Thoracic aorta (tissue), 2 donors: ENCODE measurements at places on chromosomes 7 and 10.
A peak's percentile ranks its signal among the peaks of the same experiment; 100 is the strongest.

GRCh38 chr7:46485481-46486065 lies 564.5 kb upstream of the IGFBP3 start:
- DNase-seq, result no peak
- no peak overlapping the region for H3K4me3 ChIP-seq
- H3K4me1 ChIP-seq, result peaks cover 17% of the 10 kb centered on the region
- H3K27me3 ChIP-seq, result no peaks in the 10 kb centered on the region

GRCh38 chr7:116616555-116617059 lies 55.4 kb upstream of the MET start:
- H3K27ac ChIP-seq, result no peak overlapping the region
- H3K27me3 ChIP-seq, result no peaks in the 10 kb centered on the region
- H3K36me3 ChIP-seq, result no peaks in the 10 kb centered on the region
- H3K4me3 ChIP-seq, result no peak overlapping the region
- no peak for DNase-seq

- H3K27me3 ChIP-seq, result no peaks in the 10 kb centered on the region
- DNase-seq, result no peak
- no peak overlapping the region for H3K27ac ChIP-seq
- H3K4me3 ChIP-seq, result no peak overlapping the region
Observed at GRCh38 chr7:151428378-151429236, 11.3 kb downstream of the CRYGN start.

DNA sequence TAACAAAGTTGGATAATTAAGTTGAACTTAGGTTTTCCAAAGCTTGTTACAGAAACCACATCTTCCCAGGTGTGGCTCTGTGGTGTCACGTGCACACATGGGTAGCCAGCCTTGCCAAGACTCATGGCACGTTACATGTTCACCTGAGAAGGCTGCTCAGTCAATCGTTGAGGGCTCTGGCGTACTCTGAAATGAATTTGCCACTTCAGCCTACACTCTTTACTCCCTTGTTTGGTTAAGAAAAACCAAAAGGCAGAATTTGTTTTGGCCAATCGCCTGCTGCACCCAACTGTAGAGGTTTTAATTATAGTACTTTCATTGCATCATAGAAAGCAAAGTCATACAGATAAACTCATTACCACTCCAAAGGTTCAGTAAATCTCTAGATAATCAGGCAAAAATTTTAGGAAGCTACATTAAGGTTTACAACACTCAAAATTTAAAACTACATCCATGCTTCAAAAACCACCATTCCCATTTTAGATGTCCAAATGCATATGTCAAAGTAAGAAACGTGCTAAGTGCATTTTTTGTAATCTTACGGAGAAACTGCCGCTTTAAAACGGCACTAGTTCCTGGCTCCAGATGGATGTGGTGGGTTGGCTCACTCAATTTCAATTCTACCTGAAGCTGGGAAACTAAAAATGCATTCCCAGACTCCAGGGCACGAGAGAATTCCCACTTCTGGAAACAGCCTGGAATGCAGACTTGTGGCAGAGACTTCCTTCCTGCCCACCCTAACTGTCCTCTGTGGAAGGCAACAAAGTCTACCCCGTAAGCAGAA lies 88.4 kb downstream of the DIP2C start:
- peak overlapping the region; percentile 44 for H3K4me3 ChIP-seq
- no peaks in the 10 kb centered on the region for H3K27me3 ChIP-seq
- DNase-seq, result no peak
- H3K27ac ChIP-seq, result peak overlapping the region; percentile 75
- H3K4me1 ChIP-seq, result peaks cover 34% of the 10 kb centered on the region

- H3K4me3 ChIP-seq, result no peak overlapping the region
- DNase-seq, result no peak
- no peaks in the 10 kb centered on the region for H3K36me3 ChIP-seq
- H3K27me3 ChIP-seq, result no peaks in the 10 kb centered on the region
Observed at GRCh38 chr10:10849306-10849705, 168.4 kb upstream of the CELF2 start.

GRCh38 chr7:95309951-95310350 lies 14.4 kb downstream of the PON1 start:
- H3K27ac ChIP-seq, result no peak overlapping the region
- H3K4me3 ChIP-seq, result no peak overlapping the region
- no peaks in the 10 kb centered on the region for H3K27me3 ChIP-seq
- no peaks in the 10 kb centered on the region for H3K4me1 ChIP-seq
- no peak for DNase-seq
- H3K36me3 ChIP-seq, result no peaks in the 10 kb centered on the region

- H3K27ac ChIP-seq, result no peak overlapping the region
- H3K4me1 ChIP-seq, result peaks cover 12% of the 10 kb centered on the region
- no peaks in the 10 kb centered on the region for H3K27me3 ChIP-seq
- no peak overlapping the region for H3K4me3 ChIP-seq
Observed at GRCh38 chr7:134747326-134747725, 32.1 kb upstream of the CALD1 start.

- peaks cover 14% of the 10 kb centered on the region for H3K4me1 ChIP-seq
- no peaks in the 10 kb centered on the region for H3K36me3 ChIP-seq
- DNase-seq, result no peak
- H3K27ac ChIP-seq, result no peak overlapping the region
Observed at GRCh38 chr7:87216701-87217508, 2.6 kb downstream of the TMEM243 start.

- H3K27me3 ChIP-seq, result no peaks in the 10 kb centered on the region
- no peaks in the 10 kb centered on the region for H3K36me3 ChIP-seq
- no peak for DNase-seq
- H3K4me1 ChIP-seq, result peaks cover 17% of the 10 kb centered on the region
Observed at GRCh38 chr10:61170594-61170993, 226.6 kb upstream of the RHOBTB1 start.

GRCh38 chr10:38054361-38054797 lies 39.8 kb upstream of the ZNF37A start:
- H3K27me3 ChIP-seq, result no peaks in the 10 kb centered on the region
- H3K4me3 ChIP-seq, result no peak overlapping the region
- no peaks in the 10 kb centered on the region for H3K4me1 ChIP-seq
- H3K27ac ChIP-seq, result no peak overlapping the region

DNA sequence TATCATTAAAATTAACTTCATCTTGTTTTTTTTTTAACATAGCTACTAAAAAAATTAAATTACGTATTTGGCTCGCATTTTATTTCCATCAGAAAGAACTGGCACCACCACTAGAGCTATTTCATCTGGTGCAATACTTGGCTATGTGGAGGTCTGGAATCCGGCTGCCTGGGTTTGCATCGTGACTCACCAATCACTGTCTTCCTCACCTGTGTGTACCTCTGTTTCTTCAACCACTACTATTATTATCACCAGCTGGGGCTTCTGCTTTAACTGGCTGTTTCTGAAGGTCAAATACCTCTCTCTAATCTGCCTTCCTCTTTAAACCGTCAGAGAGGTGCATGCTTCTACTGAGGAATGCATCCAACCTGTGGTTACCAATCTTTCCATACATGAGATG lies 6.5 kb downstream of the WDR91 start:
- peaks cover 12% of the 10 kb centered on the region for H3K4me1 ChIP-seq
- H3K4me3 ChIP-seq, result no peak overlapping the region
- H3K36me3 ChIP-seq, result peaks cover 24% of the 10 kb centered on the region
- H3K27me3 ChIP-seq, result no peaks in the 10 kb centered on the region

- no peak overlapping the region for H3K4me3 ChIP-seq
- DNase-seq, result no peak
- H3K4me1 ChIP-seq, result no peaks in the 10 kb centered on the region
- no peak overlapping the region for H3K27ac ChIP-seq
Observed at GRCh38 chr7:112001091-112001826, 204.9 kb downstream of the DOCK4 start.

DNA sequence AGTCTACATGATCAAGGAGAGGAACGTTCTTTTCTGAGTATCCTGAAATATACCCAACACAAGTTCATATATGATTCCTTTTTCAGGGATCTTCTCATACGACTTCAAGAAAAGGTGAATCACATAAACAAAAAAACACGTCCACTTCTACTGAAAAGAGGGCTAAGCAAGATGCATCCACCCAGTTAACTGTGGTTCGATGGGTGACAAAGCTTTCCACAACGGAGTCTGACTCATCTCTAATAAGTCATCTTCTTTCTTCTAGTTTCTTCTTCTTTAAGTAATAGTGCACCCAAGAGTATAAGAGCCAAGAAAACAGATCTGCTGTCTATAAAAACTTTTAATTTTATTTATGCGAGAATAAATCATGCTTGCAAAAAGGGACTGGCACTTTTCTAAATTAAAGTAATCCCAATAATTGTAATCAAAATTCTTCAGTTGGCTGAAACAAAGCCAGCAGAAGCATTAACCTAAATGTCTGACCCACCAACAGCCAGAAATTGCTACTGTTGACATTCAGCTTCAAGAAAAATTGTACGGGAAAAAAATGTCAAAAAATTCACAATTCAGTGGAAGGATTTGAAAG lies 146.9 kb upstream of the ANK3 start:
- no peak overlapping the region for H3K4me3 ChIP-seq
- no peak overlapping the region for H3K27ac ChIP-seq
- no peak for DNase-seq
- H3K36me3 ChIP-seq, result no peaks in the 10 kb centered on the region
- H3K27me3 ChIP-seq, result no peaks in the 10 kb centered on the region
- H3K4me1 ChIP-seq, result peaks cover 4% of the 10 kb centered on the region

DNA sequence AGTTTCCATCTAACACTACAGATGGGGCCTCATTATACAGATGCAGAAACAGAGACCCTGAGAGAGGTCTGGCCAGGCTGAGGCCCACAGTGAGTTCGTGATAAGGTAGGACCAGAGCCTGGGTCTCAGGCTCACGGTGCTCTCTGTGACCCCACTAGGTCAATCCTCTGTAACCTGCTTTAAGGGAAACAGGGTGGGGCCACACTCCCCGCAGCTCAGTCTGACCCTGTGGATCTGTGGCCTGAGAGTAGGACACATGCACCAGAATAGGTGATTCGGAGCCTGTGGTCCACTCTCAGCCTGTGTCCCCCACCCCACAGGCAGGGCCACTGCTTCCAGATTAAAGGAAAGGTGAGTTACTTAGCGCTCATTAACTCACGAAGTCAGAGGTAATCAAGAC lies 137.8 kb upstream of the FAM20C start:
- H3K27me3 ChIP-seq, result no peaks in the 10 kb centered on the region
- H3K4me1 ChIP-seq, result no peaks in the 10 kb centered on the region
- no peak overlapping the region for H3K4me3 ChIP-seq
- no peak overlapping the region for H3K27ac ChIP-seq

- H3K27me3 ChIP-seq, result no peaks in the 10 kb centered on the region
- H3K4me1 ChIP-seq, result no peaks in the 10 kb centered on the region
Observed at GRCh38 chr7:150949564-150949963, 28.6 kb downstream of the KCNH2 start.

GRCh38 chr10:283916-284356 lies 148.7 kb downstream of the ZMYND11 start:
- H3K4me3 ChIP-seq, result no peak overlapping the region
- H3K4me1 ChIP-seq, result no peaks in the 10 kb centered on the region
- H3K27me3 ChIP-seq, result no peaks in the 10 kb centered on the region
- no peak overlapping the region for H3K27ac ChIP-seq
- H3K36me3 ChIP-seq, result peaks cover 22% of the 10 kb centered on the region

DNA sequence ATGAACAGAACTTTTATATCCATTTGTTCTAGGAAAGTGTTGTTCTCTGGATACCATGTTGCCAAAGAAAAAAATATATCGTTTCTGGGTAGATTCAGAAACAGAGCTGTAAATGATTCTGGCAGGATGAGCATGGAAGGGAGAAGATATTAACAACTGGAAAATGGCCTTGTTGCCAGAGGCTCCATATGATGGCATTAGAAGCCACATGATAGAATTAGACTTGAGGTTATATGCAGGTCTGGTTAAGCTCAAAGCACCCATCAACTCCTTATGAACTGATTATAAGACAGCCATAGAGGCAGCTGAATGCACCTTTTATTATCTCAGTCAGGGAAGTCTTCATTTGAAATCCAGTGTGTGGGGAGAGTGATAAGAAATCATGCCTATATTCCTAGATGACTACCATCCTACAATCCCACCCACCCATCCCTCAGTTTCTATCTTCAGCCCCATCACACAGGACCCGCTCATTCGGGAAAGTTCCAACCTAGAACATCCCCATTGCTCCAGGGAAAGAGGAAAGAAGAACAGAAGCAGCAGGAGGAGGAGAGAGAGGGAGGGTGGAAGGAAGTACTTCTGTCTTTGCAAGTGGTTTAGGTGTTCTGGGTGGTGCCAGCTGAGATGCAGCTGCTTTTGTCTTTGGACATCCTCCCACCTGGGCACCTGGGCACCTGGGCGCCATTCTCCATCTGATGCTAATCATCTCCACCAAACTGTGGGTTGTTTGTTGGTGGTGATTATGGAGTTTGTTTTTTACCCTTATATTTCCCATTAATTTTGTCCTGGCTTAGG lies 25.5 kb upstream of the TRIL start:
- no peak overlapping the region for H3K27ac ChIP-seq
- H3K36me3 ChIP-seq, result no peaks in the 10 kb centered on the region

DNA sequence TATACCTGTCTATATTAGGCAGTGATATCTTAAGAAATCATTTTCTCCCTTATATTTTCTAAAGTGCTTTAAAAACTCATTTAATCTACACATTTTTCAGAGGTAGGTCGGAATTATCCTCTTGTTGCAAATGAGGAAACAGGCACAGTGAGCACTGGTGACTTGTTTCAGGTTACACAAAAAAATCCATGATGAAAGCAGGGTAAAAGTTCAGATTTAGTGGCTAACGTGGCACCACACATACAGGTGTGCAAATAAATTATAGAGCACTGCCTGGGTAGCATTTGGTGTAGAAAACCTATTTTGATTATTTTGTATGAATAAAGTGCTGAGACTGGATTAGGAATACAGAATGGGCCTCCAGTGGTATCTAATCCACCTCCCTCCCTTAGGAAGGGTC lies 26.6 kb downstream of the ARMC10 start:
- H3K4me3 ChIP-seq, result no peak overlapping the region
- peaks cover 7% of the 10 kb centered on the region for H3K36me3 ChIP-seq
- H3K27ac ChIP-seq, result no peak overlapping the region
- no peaks in the 10 kb centered on the region for H3K27me3 ChIP-seq

DNA sequence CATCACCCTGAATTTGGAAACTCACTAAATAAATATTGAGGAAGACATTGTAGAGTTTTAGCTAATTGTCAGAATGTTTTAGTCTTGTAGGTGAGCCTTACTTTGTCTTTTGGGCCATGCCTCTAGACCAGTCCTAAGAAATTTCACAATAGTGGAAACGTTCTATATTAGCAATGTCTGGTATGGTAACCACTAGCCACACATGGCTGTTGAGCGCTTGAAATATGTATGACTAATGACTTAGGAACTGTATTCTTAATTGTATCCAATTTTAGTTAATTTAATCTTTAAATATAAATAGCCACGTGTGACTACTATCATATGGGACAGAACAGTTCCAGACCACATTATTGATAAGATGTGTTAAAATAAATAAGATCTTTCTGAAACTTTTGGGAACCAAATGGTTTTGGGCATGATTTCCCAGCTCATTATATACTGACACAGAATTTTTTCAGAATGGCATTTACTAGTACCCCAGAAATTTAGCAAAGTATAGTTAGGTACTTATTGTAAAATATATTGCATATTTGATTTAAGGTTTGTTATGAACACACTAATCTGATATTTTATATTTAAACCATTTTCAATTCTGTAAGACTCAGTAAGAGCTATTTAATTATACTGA lies 95.0 kb downstream of the VPS50 start:
- no peak overlapping the region for H3K4me3 ChIP-seq

- no peak overlapping the region for H3K4me3 ChIP-seq
- H3K4me1 ChIP-seq, result peaks cover 27% of the 10 kb centered on the region
- no peak for DNase-seq
- no peaks in the 10 kb centered on the region for H3K36me3 ChIP-seq
- H3K27ac ChIP-seq, result no peak overlapping the region
Observed at GRCh38 chr7:35758421-35758820, 42.4 kb upstream of the SEPTIN7 start.
